Umbilical cord (tissue), 2 donors: ENCODE measurements at places on chromosomes 1 and 21.

DNA sequence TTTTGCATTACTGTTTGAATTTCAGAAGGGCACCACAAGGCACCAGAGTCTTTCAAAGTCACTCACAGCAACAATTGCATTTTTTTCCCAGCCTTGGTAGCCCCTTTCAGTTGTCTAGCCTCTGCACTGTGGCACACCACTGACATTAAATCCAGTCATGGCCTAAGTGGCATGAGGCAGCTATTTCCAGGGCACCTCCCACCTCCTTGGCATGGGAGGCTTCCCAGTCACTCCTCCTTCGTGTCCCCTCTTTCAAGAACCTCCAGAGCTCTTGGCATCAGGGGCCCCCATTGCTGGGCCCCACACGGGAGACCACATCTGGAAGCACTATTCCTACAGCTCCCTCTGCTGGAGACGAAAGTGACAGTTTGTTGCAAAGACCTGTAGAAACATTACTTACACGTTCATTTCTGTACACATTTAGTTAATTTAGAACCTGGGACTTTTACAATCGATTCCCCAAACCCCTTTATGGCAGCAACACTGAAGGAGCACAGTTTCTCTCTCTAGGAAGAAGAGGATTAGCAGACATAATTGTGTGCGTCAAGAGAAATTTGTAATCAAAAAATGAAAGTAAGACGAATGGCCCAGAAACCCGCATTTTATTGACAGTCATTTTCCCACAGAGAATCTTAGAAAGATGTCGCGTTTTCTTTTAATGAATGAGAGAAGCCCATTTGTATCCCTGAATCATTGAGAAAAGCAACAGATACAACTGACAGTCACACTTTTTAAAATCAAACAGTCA lies 5.7 kb upstream of the CHD5 start:
- DNase-seq: peak; percentile 31

DNA sequence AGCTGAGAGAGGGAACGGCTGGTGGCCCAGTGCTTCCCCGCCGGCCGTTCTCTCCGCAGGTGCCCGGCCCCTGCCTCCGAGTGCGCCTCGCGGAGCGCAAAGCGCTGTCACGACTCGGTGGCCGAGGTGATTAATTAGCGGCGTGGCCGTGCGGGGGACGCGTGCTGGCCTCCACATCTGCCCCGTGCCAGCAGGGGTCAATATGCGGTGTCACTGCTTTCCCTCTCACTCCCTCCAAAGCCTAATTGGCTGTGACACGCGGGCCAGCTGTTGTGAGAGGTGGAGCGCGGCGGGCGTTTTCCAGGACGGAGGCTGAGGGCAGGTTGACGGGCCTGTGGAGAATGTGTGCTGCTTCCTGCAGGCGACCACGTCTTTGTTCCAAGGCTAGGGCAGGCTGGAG lies 239.0 kb downstream of the LMX1A start:
- no peak for DNase-seq

GRCh38 chr21:38470755-38471154 lies 27.5 kb downstream of the ERG start:
- DNase-seq: no peak

- peak; percentile 75 for DNase-seq
These were observed 69.7 kb downstream of the ADSS2 start for GRCh38 chr1:244381878-244382565.

GRCh38 chr1:184660462-184661191 lies 94.0 kb downstream of the EDEM3 start:
- no peak for DNase-seq

DNA sequence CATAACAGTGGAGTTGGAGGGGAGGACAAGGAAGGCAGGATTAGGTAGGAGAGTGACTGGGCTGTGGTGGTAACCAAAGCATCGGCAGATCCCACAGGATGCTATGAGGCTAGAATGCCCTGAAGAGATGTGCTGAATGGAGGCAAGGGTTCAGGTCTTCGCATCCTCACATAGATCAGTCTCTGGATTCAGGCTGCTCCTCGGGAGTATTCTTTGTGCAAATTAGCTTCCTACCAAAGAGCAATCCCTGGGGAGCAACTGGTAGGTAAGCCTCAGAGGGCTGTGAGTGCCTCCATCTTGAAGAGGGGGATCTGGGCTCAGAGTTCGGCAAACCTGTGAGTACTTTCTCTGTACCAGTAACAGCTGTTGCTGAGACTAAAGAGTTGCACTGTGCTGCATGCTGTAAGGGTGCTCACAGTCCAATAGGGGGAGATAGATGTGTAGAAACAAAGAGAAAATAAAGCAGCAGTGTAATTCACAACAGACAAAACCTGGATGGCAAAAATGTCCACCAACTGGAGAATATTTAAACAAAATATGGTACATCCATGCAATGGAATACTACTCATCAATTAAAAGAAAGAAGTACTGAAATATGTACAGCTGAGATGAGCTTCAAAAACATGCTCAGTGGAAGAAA lies 322.4 kb upstream of the DEPDC1 start:
- DNase-seq: no peak

GRCh38 chr1:246769306-246769705 lies 45.1 kb downstream of the SCCPDH start:
- DNase-seq: no peak
